Fibroblast of the aortic adventitia (primary cell): ENCODE measurements at places on chromosomes 12 and 14.
A peak's percentile ranks its signal among the peaks of the same experiment; 100 is the strongest.

- DNase-seq, result no peak
Measured at GRCh38 chr14:97709552-97709951, 912.4 kb downstream of the VRK1 start.

DNA sequence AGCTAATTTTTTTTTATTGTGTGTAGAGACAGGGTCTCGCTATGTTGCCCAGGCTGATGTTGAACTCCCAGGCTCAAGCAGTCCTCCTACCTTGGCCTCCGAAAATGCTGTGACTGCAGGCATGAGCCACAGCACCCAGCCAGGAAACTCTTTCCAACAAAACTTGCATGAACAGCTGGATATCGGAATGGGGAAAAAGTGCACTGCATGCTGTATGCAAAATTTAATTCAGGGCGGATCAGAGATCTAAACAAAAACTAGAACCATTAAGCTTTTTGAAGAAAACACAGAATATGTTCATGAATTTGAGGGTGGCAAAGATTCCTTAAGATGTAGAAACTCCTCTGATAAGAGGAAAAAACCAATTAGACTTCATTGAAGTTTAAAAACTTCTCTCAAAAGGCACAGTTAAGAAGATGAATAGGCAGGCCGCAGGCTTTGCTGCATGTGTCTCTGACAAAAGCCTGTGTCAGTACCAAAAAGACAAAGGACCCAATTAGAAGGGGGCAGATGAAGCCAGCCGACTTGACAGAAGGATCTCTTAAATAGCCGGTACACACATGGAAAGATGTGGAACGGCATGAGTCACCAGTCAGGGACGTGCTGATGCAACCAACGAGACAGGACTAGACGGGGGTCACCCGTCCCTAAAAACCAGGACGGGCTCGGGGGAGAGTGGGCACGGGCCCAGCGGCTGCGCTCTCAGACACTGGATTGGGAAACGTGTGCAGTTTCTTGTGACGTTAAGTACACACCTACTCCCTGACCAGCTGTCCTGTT, 34.8 kb upstream of the MMP17 start:
- no peak for DNase-seq

DNA sequence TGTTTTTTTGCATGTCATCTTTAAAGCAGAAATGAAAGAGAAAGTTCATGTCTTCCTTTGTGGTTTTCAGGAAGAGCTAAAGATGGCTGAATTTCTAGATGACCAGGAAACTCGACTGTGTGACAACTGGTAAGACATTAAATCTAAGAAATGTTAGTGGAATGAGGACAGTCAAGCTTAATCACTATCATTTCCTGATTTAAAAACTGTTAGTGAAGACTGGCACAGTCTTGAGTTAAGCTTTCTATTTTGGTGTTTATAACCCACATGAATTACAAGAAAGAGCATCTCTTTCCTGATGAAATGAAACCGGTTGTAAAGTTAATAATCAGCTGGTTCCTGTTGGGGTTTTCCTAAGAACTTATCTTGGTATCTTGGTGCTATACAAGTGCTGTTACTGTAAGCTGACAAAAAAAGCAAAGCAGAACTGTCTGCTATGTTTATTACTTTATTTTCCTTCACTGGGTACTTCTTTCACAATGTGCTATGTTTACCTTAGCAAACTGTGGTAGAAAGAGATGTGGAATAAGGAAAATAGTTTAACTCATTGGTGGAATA, 5.2 kb downstream of the TRAFD1 start:
- peak; percentile 29 for DNase-seq

DNA sequence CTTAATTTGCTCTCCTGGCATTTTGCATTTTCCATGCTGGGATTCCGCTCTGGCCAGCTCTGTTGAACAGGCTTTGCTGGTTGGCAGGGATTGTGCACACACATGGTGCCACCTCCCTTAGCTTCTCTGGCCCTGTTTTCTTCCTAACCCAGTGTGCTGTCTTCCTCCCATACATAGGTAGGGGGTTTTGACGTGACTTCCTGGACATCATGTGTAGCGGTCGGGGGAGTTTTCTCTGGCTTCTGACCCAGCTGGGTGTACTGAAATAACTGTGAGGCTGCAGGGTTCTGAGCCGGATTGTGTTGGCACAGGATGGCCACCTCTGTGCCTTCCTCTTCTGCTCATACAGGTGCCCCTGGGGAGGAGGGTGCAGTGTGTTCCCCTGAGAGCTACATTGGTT, 25.7 kb downstream of the C14orf132 start:
- DNase-seq, result no peak

DNA sequence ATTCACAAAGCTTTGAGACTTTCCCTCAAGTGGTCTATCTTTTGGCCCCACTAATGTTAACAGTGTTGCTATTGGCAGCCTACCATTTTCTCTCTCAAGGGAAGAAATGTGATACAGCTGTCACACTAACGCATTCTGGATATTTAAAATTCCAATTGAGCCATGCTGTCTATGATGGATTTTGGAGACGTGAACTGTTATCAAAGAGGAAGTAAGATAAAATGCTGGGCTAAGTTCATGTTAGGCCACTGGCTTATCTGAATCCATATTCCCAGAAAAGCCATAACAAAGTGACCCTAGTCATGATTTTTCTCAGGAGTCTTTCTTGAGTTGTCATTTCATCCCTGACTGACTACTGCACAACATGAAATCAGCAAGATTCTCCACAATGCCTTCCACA, 200.2 kb downstream of the PHLDA1 start:
- peak; percentile 70 for DNase-seq

GRCh38 chr14:67167420-67168109, 21.7 kb upstream of the GARIN2 start:
- peak; percentile 37 for DNase-seq

GRCh38 chr12:21940549-21941505, at the start of gene ABCC9:
TSS of gene ABCC9 (minus strand) at chr12:21941426. CDS start at chr12:21936674, 4,752 bp downstream.
- DNase-seq, result peak; percentile 59

DNA sequence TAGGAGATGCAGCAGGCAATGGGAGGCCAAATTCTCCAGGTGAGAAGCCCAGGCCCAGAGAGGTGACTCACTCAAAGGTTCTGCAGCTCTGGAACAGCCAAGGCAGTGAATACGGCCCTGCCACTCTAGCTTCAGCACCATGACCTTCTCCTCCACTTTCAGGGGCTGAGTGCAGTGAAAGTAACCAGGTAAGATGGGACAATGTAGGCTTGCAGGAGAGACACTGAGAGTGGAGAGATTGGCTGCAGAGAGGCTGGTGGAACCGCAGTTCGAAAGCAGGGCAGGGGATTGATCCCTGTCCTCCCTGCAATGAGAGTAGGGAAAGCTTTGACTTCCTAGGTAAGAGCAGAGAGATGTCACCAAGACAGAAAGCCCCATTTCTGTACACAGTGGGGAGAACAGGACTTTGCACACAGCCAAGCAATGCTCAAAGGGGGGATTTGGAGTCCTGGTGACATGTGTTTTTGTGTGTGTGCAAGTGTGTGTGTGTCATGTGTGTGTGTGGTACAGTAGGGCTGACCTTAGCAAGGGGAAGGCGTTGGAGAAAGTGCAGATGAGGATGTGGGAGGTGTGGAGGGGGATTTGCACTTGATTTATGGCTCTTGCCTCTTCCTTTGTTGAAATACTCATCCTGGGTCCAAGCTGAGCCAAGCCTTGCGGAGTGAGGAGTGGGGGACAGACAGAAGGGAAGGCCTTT, 12.7 kb downstream of the DHRS2 start:
- no peak for DNase-seq
